ENCODE measurements at places on chromosomes 3 and 15.

- no peak for DNase-seq
Observed at GRCh38 chr3:106826791-106827311, 550.4 kb upstream of the CCDC54 start.

GRCh38 chr3:13045241-13045903 lies 27.9 kb downstream of the IQSEC1 start:
- no peak for DNase-seq

GRCh38 chr3:5485427-5485826 lies 297.9 kb downstream of the EDEM1 start:
- DNase-seq: no peak

DNA sequence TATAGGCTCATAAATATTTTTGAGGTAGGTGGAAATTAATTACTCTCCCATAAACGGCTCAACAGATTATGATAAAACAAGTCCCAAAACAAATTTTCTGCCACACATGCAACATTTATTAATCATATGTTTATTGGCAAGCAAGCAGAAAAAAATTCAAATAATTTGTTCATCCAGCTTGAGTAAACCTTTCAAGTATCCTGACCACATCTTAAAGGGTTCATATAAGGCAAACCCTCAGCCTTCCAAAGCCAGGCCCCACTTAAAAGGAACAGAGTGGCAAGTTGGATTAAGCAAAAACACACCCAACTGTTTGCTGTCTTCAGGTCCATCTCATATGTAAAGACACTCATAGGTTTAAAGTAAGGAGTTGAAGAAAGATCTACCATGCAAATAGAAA lies 1042.3 kb downstream of the DIPK2A start:
- no peak for DNase-seq

GRCh38 chr3:46281551-46281950 lies 39.3 kb downstream of the CCR3 start:
- DNase-seq: no peak

DNA sequence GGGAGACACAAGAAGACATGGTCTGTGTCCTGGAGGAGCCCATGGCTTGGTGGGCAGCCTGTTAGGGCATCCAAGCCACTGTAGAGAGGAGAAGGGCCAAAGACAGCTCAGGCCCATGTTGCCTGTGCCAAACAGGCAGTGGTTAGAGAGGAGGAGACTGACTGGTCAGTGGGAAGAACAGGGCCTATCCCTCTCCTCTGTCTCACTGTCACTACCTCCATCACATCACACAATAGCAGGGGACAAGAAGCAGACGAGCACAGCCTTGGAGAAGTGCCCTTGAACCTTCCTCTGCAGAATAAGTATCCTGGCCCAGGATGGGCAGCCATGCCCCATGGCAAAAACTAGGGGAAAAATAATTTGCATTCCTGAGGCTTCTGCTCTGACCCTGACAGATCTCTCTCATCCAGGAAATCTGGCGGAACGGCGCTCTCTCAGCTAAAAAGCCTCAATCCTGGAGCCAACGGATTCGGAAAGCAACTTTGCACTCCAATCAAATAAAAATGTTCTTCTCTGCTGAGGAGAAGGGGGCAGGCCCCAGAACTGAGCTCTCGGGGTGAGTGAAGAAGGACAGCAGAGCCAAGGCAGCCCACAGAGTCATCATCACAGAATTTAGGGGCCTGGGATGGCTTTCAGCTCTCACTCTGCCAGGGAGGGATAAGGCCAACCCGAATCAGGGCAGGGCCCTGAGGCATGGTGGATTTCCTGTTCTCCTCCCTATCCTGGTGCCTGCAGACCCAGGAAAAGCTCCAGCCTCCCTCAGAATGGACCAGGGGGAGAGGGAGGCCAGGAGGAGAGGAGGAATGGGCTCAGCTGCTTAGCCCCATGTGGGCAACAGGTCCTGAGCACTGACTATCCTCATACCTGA lies 1.6 kb downstream of the SHF start:
- no peak for DNase-seq

DNA sequence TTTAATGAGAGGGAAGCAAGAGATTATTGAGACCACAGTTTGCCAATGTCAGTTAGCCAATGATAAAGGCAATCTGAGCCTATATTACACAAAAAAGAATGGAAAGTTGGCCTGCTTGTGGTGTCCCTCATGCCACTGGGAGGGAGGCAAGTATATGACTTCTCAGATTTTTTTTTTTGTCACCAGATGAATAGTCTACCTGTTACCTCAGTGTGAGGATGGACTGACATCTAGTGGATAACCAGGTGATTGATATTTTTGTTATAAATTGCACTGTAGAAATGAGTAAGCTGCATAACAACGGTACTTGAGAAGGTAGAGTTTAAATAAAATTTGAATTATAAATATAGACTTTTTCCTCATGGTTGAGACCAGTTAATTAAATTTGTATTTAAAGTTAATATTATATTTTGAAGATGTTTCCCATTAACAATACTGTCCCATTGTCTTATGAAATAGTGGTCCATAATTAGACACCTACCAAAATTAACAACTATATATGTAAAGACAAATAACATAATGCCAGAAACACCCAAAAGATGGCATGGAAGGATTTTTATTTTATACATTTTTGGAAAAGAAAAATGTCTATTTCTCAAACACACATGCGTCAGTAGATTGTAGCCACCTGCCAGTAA lies 237.8 kb upstream of the GADL1 start:
- DNase-seq: no peak
